ENCODE measurements at places on chromosomes 3 and 15.

GRCh38 chr3:27993051-27993450 is 248.4 kb upstream of the CMC1 start:
- no peak for DNase-seq

GRCh38 chr15:46543626-46544025 is 908.8 kb downstream of the SQOR start:
- DNase-seq = no peak

DNA sequence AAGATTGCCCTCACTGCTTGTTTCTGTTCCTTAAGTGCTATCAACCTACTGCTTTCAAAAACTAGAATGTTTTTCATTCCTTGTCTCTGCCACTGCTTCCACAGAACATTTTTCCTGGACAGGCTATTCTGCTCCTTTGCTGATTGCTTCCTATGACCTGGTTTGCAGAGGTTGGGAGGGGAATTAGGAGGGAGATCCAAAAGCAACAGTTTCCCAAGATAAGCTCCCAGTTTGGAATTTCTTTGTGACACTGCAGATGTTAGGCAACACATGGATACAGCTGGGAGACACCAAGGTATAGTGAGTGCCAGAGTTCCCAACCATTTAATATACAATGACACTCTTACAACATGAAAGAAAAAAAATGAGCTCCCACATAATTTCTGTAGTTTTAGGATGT is 1036.5 kb downstream of the ROBO2 start:
- DNase-seq = no peak

- no peak for DNase-seq
Observed at GRCh38 chr3:55165278-55165677, 237.4 kb upstream of the LRTM1 start.

DNA sequence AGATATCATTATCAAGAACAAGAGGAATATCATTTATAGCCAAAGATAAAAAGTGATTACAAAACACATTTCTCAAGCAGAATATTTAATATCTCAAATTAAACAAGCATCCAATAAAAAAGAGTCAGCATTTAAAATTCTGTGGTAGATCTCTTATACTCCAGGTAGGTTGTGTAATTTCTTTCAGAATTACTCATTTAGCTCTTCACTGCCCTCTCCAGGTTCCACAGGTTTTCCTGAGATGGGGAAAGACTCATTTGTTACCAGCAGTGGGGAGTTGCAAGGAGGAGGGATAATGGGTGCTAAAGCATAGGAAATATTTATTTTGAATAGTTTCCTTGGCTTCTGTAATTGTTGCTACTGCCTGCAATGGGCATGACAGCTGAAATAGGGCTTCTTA is 83.1 kb upstream of the RASGRP1 start:
- no peak for DNase-seq

- DNase-seq = no peak
Observed at GRCh38 chr3:112560307-112560706, 1.5 kb downstream of the ATG3 start.

DNA sequence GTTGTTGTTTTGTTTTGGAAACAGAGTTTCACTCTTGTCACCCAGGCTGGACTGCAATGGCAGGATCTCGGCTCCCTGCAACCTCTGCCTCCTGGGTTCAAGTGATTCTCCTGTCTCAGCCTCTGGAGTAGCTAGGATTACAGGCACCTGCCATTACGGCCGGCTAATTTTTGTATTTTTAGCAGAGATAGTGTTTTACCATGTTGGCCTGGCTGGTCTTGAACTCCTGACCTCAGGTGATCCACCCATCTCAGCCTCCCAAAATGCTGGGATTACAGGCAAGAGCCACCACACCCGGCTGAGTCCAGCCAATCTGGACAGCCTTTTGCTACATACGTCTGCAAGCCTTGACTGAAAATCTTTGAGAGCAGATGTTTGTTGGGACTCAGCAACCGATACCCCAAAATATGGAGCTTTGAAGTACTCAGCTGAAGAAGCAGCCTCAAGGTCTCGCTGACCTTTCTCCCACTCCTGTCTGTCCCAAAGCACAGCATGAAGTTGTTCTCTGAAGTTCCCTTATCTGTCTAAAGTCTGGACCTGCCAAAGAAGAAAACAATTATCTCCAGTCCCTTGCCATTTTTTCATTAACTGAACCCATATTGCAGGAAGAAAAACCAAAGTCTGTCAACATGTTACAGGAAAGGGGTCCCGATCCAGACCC is 9.6 kb upstream of the NUP210 start:
- DNase-seq = no peak

DNA sequence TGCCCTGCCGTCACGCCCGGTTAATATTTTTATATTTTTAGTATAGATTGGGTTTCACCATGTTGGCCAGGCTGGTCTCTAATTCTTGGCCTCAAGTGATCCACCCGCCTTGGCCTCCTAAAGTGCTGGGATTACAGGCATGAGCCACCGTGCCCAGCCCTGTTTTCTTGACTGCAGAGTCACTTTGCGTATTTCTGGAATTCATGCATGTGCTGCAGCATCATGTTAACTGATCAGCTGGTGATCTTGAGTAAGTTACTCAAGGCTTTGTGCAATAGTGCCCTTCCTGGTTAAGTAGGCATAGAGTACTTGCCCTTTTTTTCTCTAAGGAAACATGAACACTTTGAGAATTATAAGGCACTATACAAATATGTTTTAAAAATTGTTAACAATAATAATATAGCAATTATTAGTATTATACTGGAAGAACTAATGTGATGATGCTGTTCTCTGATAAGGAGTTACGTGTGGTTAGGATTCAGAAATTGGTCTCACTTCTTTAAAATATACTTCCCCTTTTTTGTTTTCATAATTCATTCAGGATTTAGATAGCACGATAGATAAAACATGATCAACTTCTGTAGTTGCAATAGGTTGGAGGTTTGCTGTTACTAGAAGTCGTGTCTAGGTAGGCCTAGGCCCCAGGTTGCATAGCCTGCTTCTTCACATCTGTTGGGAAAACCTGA is 33.6 kb downstream of the GPR171 start:
- no peak for DNase-seq
